Endothelial cell (in vitro differentiated cells): ENCODE measurements at places on chromosomes 5 and 9. TPM values are rescaled to one million over a fixed set of nuclear protein-coding genes. Genes with fewer than 3 reads are reported as not detected.

GRCh38 chr5:131264451-131265099 lies 722 bp downstream of the CDC42SE2 start:
- H3K27me3 ChIP-seq: peaks cover 2% of the 10 kb centered on the region
- peaks cover 5% of the 10 kb centered on the region for H3K36me3 ChIP-seq
- H3K27ac ChIP-seq: peak overlapping the region; percentile 84
- DNase-seq: peak; percentile 49

GRCh38 chr9:111482694-111483438 lies 1.3 kb downstream of the ECPAS start:
- H3K4me1 ChIP-seq: peaks cover 19% of the 10 kb centered on the region
- H3K27ac ChIP-seq: peak overlapping the region; percentile 78

Gene IL13
- total RNA-seq: not detected

Gene TAF1L
- total RNA-seq: not detected

Gene FYB1
- total RNA-seq: 0.31 TPM
